ENCODE measurements at places on chromosomes 11 and 22.
A peak's percentile ranks its signal among the peaks of the same experiment; 100 is the strongest.

DNA sequence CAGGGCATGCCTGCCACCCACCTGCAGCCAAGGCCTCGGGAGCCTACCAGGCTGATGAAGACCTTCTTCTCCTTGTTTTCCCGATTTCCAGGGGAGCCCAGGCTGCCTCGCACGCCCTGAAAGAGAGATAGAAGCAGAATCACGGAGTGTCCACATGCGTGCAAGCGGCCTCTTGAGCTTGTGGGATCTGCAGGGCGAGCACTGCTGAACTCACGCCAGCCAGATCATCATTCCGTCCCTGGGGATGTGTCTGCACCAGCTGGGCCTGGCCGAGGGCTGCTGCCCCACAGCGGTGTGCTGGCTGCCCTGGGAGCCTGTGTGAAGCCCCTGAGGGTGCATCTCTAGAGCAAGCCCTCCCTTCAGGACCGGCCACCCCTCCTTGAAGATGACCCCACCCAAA, 17.9 kb downstream of the USH1C start:
- peak; percentile 57 for DNase-seq

DNA sequence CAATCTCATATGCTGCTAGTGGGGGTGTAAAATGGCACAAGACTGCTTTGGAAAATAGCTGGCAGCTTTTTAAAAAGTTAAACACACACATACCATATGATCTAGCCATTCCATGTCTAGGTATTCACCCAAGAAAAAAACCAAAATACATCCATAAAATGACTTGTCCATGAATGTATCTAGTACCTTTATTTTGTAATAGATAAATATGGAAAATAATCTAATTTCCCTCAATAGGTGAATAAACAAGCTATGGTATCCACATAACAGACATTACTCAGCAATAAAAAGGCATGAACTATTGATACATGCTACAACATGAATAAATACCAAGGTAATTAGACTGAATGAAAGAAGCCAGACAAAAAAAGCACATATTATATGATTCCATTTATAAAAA, 22.9 kb downstream of the RNF141 start:
- DNase-seq, result no peak

- DNase-seq, result no peak
Observed at GRCh38 chr22:29855611-29856181, 17.6 kb upstream of the ASCC2 start.

GRCh38 chr22:47063606-47064005, 301.2 kb downstream of the TBC1D22A start:
- no peak for DNase-seq

GRCh38 chr22:17084554-17085276, at the start of gene IL17RA:
Gene IL17RA, plus strand, starts transcription at chr22:17085000. Its CDS starts 92 bp downstream, at chr22:17085092.
- DNase-seq, result peak; percentile 84

GRCh38 chr11:113831314-113831713, 44.1 kb downstream of the USP28 start:
- DNase-seq, result no peak

GRCh38 chr22:27867953-27868731, 50.9 kb downstream of the PITPNB start:
- DNase-seq, result no peak

DNA sequence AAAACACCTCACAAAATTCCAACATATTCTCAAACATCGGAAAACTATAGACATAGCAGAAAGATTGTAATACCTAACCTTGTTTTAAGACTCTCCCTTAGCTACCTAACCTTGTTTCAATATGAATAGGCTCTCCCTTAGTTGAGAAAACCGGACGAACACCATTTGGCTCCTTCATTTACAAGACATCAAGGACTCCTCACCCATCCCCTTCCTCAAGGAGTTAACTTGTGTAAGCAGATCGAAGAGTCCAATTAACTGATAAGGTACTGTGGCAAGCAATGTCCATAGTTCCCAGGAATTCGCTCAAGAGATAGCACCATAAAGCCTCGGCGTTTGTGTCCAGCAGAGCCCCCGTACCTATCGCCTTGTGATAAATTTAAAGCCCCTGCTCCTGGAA, 4.6 kb upstream of the ACRV1 start:
- DNase-seq, result no peak

DNA sequence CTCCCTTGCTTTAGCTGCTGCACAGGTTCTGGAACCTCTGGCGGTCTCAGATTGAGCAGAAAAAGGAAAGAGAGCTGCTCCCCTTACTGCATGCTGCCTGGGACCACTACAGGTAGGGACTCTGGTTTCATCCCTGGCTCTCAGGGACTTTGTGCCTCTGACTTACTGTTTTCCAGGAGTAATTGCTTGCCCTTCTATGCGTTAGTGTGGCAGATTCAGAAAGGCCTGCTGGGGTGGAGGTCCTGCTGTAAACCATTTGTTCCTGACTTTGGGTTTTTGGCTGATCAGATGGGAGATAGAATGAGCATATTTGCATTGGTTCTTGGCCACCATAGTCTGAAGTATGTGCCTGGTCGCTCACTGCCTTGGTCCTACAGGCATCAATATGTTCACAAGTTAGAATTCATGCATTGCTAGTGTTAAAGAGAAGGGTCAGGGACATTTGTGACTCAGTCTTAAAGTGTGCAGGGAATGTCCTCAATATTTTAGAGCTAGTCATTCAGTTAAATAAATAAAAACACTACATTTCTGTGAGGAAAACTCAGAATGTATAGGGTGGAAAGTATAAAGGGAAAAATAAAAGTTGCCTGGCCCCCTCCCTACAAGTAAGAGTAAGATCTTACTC, 78.0 kb downstream of the PISD start:
- DNase-seq, result no peak

GRCh38 chr22:23168391-23169042, 11.8 kb upstream of the BCR start:
- DNase-seq, result no peak

DNA sequence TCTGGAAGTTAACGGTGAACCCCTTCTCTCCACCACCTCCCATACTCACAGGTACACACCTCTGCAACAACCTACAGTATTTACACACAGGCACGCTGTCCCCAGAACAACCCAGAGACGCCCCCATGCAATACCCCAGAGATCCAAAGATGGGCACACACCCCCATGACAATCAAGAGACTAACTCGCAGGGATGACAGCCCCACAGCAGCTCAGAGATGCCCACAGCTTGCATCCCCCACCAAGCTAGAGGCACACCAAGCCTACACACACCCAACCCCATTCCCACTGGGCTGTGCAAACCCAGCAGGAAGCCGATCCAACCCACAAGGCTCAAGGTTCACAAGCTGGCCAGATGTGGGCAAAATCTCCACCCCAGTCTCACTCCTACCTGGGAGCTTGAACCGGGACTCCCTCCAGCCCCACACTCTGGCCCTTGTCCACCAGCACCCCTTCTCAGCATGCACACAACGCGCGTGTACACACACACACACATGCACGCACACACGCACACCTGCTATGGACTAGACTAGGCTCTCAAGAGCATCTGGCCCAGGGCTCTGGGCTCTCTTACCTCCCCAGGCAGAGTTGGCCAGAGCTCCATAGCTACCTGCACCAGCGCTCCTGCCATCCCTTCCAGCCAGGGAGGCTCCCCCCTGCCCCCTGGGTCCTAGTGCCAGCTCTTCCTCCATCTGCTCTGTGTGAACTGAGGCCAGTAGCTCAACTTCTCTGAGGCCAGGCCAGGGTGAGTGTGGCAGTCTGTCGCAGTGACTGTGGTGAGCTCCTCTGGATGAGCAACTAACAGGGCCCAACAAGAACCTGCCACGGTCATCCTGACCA, 11.5 kb downstream of the STARD10 start:
- DNase-seq, result peak; percentile 64

GRCh38 chr11:73011126-73011817, 130.8 kb downstream of the FCHSD2 start:
- DNase-seq, result no peak

GRCh38 chr11:97794876-97795275, 1225.9 kb upstream of the CNTN5 start:
- no peak for DNase-seq

GRCh38 chr11:48033918-48034341, 53.6 kb downstream of the PTPRJ start:
- no peak for DNase-seq

DNA sequence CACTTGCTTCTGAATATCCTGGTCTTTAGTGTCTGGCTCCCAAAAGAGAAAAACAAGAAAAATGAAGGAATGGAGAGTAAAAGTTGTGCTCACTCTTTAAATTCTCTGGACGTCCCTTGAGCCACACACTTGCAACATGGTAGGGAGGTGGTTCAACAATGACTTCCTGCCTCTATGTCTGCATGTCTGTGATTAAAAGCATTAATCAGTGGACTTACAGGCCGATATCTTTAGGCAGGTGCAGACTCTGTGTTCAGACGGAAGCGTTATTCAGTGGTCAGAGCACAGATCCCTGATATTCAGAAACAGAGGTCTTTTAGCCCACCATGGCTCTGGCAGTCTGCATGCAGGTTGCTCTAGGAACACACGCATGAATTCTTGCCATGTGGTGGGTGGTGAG, 1920.0 kb upstream of the RAG2 start:
- no peak for DNase-seq

DNA sequence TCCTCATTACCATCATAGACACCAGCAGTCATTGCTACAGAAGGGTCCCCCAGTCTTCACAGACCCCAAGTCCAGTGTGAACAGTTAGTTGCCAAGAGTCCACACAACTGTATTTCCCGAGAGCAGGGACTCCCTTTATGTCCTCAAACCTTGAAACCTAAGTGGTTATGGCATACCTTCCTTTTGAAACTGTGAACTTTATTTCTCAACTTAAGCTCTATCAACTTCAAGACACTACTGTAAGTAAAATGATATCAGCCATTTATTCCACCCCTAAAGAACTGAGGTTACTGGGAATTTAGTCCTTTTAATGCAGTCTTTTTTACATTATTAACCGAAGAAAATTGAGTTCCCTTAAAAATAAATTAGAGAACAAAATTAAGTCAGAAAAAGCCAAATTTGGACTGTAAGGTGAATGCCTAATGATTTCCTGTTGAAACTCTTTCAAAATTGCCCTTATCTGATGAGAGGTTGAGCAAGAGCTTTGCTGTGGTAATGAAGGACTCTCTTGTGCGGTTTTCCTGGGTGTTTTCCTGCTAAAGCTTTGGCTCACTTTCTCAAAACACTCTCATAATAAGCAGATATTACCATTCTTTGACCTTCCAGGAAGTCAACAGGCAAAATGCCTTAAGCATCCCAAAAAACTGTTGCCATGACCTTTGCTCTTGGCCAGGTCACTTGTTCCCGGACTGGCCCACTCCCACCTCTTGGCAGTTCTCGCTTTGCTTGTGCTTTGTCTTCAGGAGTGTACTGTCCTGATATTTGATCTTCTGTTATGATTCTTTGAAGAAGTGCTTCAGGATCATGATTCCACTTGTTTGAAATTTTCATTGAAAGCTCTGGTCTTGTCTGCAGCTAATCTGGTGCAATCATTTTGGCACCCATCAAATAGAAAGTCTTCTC, 765.4 kb upstream of the ANO3 start:
- DNase-seq, result no peak

- DNase-seq, result no peak
Observed at GRCh38 chr11:95266751-95267374, 35.9 kb upstream of the SESN3 start.

DNA sequence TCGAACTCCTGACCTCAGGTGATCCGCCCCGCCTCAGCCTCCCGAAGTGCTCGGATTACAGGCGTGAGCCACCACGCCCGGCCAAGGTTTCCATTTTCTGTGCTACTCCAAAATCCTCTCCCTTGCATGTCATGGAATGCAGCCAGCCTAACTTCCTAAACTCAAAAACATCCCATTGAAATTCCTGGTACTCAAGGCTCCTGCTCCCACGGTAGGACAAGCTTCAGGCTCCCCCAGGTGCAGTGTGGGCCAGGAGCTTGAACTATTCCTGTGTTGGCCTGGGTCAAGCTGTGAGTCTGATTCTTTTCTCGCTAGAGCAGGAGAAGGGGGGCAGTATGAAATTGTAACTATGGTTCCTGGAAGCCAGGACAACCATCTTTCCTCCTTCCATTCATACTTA, 97.1 kb downstream of the RPL27A start:
- DNase-seq, result no peak

DNA sequence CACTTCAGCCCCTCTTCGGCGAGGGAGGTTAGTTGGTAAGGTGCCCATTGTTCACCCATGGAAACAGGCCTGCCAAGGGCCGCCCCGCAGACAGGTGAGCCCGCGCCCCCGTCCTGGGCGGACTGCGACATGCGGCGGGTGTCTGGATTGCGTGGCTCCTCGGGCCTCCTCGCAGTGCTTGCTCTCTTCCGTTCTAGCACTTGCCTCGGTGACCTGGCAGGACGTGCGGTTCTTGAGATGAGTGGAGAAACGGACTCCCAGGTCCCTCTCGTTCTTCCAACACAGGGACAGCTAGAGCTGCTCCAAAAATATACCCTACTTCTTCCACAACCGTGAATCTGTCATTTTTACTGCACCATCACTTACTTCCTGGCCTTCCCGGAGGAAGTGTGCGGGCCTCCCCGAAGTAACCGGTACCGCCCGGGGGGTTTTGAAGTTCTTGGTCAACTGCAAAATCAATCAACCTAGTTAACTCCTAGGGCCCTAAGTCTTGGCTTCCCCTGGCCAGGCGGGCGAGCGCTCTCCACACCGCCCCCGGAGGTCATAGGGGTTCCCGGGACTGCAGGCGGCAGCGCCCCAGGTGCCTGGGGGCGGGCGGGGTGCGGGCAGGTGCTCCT, 745 bp upstream of the ZBTB44 start:
- DNase-seq, result peak; percentile 76

DNA sequence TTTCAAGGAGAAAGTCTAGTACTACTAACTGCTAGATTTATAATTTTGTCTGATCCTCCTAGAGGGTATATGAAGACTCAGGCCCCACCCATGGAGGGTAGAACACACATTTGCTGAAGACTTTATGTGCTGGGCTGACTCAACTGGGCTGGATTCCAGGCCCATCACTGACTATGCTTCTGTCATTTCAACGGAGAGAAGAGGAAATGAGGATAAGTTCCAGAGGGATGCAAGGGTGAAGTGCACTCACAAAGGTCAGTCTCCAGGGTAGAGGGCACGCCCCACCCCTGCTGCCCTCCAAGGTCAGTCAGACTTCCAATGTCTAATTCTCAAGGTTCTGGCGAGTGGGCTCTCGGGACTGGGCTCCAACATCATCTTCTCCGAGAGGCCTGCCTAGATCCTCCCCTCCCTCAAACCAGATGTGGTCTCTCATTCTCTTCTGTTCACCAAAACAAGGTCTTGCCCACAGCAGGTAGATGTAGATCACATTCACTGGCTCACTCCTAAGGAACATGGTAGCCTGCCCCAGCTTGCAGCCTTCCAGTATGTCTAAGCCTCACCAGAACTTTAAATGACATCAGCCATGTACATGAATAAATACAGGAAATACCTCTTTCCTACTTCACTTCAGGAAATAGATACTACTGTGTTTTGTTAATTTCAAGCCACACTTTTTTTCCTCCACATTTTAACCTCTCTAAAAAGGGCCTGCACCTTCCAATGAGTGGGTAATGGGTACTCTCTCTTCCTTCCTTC, 7.3 kb upstream of the C11orf86 start:
- DNase-seq, result no peak

GRCh38 chr22:41446057-41446501, 522 bp downstream of the TOB2 start:
- DNase-seq, result no peak

GRCh38 chr11:45795379-45795778, 9.6 kb upstream of the SLC35C1 start:
- DNase-seq, result no peak

GRCh38 chr11:129945373-129945772, 50.0 kb upstream of the NFRKB start:
- no peak for DNase-seq

- DNase-seq, result no peak
Observed at GRCh38 chr11:57979532-57980079, 44.1 kb upstream of the OR9Q1 start.

GRCh38 chr11:87465716-87466115, 428.0 kb downstream of the TMEM135 start:
- DNase-seq, result no peak

Data from NCI-H1417 (cell line).